ENCODE measurements at places on chromosomes 1 and 21.

DNA sequence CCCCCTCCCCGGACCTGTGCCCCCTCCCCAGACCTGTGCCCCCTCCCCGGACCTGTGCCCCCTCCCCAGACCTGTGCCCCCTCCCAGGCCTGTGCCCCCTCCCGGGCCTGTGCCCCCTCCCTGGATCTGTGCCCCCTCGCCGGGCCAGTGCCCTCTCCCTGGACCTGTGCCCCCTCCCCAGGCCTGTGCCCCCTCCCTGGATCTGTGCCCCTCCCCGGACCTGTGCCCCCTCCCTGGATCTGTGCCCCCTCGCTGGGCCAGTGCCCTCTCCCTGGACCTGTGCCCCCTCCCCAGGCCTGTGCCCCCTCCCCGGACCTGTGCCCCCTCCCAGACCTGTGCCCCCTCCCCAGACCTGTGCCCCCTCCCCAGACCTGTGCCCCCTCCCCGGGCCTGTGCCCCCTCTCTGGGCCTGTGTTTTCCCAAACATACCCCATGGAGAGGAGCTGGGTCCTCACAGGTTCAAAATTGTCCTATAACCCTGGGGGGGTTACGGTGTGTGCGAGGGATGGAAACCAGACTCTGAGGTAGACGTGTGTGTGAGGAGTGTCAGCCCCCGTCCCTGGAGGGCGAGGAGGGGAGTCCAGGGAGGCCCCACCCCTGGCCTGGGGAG is 47.6 kb upstream of the POFUT2 start:
- no peak for DNase-seq

GRCh38 chr1:243672539-243673074 is 177.4 kb downstream of the AKT3 start:
- DNase-seq, result no peak

GRCh38 chr1:36248250-36248894 is 24.1 kb downstream of the THRAP3 start:
- DNase-seq, result peak; percentile 62

GRCh38 chr1:86926883-86927282 is 12.4 kb downstream of the HS2ST1 start:
- no peak for DNase-seq

GRCh38 chr1:25487628-25488027 is 55.8 kb upstream of the LDLRAP1 start:
- no peak for DNase-seq

- no peak for DNase-seq
Observed at GRCh38 chr21:35236090-35236489, 187.0 kb upstream of the RUNX1 start.

DNA sequence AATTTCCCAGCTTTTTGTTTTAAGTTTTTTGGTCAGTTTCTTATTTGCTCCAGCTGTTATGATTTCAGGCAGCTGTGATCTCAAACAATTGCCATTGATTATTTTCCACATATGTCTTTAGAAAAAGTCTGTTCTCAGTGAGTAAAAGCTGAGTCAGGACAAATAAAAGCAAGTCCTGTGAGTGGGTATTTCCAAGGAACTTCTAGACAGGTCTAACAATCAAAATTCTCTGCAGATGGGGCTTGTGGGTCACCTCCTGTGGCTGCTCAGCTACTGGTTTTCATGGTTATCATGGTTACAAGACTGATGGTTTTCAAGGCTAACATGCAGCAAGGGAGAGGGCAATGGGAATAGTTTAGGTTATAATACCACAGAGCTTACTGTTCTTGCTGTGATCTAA is 585.7 kb downstream of the LMO4 start:
- DNase-seq, result no peak

DNA sequence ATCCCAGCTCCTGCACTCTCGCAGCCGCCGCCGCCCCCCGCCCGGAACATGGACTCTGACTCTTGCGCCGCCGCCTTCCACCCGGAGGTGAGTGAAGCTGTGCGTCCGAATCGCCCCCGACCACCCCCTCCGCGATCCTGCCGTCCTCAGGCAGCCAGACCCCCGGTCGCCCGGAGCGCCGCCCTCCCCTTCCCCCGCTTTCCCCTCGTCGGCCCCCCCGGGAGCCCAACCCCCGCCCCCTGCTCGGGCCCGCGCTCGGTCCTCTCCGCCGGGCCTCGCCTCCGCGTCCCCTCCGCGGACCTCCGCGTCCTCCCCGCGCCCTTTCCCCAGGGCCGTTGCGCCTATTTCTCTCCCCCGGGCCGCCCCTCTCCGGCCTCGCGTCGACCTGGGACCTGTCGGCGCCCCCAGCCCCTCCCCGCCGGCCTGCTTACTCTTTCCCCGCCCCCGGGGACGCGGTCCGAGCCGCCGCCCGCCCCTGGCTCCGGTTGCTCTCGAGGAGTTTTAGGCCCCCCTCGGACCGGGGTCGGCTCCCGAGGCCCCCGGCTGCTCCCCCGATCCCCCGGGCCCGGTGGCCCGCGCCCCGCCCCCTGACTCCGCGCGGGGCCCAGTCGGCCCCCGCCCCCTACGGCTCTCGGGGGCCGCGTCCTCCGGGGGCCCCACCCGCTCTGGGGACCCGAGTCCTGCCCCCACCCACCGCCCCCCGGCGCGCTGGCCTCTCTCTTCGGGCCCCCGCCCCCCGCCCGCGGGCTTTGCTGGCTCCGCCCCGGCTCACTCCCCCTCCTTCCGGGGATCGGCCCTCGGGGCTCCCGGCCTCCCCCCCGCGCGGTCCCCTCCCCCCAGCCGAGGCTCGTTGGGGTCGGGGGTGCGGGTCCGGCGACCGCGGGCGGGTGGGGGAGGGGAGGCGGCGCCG is 743 bp downstream of the PHF13 start:
- no peak for DNase-seq

DNA sequence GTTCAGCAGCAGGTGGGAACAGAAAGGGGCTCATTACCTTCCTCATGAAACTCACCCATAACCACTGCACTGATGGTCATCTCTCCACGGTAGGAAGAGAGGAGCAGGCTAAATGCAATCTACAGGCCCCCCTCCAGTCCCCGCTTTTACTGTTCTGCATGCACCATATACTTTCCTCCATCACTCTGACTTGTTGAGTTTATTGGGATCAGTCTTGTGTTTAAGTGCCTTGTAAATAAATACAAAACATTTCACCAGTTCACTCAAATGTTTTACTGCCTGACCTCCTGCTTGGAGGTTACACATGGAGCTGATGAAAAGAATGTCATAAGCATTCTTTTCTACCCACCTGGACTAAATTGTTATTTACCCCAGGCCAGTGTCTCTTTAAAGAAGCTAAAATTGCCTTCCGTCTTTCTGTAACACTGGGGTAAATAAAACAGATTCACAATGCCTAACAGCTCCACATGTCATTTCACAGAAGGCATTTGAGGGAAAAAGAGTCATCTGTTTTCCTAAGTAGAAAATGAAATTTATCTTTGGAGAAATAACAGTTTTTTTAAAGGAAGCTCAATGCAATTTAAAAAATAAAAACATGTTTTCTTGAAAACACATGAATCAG is 30.7 kb downstream of the PTPN14 start:
- DNase-seq, result no peak

DNA sequence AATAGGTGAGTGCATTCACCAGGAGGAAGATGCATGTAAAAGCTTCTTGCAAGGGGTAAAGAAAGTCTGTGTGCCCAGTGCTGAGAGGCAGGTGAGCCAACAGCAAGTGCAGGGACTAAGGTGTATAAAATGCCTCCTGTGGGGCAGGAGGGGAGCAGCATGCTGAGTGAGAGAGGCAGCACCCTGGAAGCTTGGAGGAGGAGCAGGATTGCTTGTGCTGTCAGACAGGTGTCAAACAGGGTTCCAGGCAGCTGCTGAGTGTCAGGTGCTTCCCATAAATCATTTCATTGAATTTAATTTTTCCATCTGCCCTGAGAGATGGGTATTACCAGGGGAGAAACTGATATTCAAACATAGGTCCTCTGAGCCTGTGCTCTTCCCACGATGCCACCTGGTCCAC is 13.9 kb downstream of the BSND start:
- DNase-seq, result no peak

DNA sequence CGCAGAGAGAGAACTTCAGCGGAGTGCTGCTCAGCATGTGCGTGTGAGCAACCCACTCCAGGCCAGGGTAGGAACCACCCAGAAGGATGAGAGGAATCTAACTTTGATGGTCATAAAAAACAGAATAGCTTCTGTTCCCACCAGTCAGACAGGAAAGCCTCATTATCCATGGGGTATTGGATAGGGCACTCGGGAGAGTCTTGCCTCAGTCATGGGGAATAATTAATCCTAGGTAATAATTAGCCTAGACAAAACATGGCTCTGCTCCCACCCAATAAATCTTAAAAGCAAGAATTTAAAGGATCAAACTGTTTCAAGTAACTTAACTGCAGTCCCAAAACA is 35.3 kb downstream of the LDLRAD1 start:
- no peak for DNase-seq

DNA sequence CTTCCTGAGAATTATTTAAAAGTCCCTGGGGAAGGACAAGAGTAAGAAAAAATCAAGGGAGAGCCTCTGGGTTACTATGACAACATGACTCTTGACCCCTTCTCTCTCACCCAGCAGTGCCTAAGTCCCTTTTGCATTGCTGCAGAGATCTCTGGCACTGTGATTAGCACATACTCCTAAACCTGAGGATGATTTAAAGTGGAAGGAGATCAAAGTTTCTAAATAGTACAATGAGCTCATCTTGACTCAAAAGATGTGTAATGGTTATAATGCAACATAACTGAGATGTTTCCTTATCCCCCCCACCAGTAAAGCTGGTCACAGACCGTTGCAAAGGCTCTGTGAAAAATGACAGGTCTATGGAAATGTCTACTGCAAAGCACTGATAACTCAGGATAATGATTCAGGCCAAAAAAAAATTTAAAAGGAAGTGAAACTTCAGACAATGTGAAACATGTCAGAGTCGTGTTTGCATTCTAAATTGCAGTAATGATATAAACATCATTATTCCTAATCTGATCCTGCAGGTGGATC is 519.2 kb downstream of the KIF26B start:
- no peak for DNase-seq

GRCh38 chr21:45596704-45597318 is 46.7 kb upstream of the PCBP3 start:
- peak; percentile 45 for DNase-seq

DNA sequence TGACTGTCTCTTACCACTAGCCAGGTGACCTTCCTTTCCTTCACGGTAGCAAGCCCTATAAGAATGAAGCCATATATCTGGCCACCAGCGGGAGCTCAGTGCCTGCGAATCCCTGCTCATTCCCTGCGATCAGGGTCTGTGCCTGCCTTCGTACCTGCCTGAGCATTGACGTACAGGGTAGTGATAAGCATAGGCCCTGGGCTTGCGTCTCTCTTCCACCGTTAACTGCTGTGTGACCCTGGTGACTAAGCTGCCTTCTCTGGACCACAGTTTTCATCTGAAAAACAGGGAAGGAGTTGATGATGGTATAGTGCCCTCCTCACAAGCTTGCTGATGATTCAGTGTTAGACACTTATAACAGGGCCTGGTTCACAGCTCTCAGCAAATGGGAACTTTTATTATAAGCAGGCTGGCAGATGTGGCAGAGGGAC is 4.1 kb downstream of the ZC3H12A start:
- no peak for DNase-seq

GRCh38 chr21:36908260-36908908 is 58.1 kb downstream of the HLCS start:
- DNase-seq, result no peak

DNA sequence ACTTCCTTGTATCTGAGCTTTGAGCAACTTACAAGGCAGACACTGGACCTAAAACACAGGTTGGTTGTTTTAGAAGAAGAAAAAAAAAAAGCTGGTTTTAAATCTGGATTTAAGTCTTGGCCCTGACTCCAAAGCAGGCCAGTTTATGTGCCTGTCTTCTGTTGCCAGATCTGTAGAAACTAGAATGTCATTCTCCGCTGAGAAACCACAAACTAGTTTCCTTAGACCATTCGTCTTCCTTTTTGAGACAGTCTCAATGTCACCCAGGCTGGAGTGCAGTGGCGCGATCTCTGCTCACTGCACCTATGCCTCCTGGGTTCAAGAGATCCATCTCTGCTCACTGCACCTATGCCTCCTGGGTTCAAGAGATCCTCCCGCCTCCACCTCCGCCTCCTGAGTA is 33.9 kb downstream of the APP start:
- no peak for DNase-seq

GRCh38 chr1:100499194-100499811 is 38.6 kb upstream of the GPR88 start:
- no peak for DNase-seq

DNA sequence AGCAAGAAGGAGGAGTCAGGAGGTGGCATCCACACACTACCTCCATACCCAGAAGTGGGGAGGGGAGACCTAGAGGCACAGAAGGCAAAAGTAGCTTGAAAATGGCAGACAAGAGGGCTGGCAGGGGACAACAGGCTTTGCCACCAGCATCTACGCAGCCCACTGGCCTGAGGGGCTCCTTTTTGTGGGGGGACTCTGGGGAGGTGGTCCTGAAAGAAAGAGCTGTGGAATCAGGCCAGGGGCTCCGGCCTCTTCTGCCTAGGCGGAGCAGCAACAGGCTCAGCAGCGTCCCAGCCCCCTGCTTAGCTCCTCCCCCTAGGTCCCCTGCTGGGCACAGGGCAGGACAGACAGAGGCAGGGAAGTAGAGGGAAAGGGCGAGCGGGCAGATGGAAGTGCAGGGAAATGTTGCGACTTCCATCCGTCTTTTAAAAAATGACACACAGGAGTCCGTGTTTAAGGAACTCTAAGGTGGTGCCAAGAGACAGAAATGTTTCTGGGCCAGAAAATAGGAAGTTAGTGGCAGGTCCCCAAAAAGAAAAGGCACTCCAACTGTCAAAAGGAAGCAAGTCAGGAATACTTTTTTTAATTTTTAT is 10.0 kb upstream of the LEFTY2 start:
- DNase-seq, result no peak

DNA sequence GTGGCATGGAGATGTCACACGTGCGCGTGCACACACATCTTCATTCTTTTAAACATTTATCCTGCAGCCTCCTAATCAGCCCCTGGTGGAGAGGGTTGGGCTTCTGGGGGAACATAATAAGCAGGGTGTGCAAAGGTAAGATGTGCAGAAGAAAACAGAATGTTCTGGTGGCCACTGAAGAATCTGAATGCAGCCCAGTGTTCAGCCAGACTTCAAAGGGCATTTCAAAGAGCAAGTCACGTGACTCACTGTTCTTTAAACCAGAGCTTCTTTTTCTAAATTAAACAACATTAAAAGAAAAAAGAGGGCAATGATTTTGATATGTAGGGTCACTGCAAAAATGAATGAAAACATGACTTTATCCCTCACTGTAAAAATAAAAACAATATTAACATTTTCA is 89.8 kb downstream of the ABCA4 start:
- DNase-seq, result no peak

- no peak for DNase-seq
Observed at GRCh38 chr1:76503736-76504135, 363.5 kb upstream of the ST6GALNAC5 start.

Data from kidney capillary endothelial cell (primary cell).